ENCODE measurements at places on chromosomes 7 and 10. TPM values are rescaled to one million over a fixed set of nuclear protein-coding genes. Genes with fewer than 3 reads are reported as not detected.
A peak's percentile ranks its signal among the peaks of the same experiment; 100 is the strongest.

GRCh38 chr7:75611557-75612178, 119.5 kb downstream of the SPDYE5 start:
- no peak for DNase-seq
- 0 out of 2 replicates have a peak, but pooled peaks cover 2% of the 10 kb centered on the region for H3K4me1 ChIP-seq
- H3K27ac ChIP-seq = no peak overlapping the region
- no peaks in the 10 kb centered on the region for H3K36me3 ChIP-seq
- H3K4me3 ChIP-seq = no peak overlapping the region
- no peaks in the 10 kb centered on the region for H3K27me3 ChIP-seq

Gene ZNF804B
- not detected for total RNA-seq

GRCh38 chr10:96588060-96588554, 1.3 kb upstream of the TM9SF3 start:
- H3K36me3 ChIP-seq = peaks cover 9% of the 10 kb centered on the region
- H3K4me3 ChIP-seq = peak overlapping the region; percentile 88
- H3K27ac ChIP-seq = peak overlapping the region; percentile 100
- H3K4me1 ChIP-seq = peaks cover 27% of the 10 kb centered on the region
- no peak for DNase-seq

GRCh38 chr10:67784474-67784873, 53.5 kb downstream of the DNAJC12 start:
- H3K27me3 ChIP-seq = no peaks in the 10 kb centered on the region
- DNase-seq = no peak
- no peak overlapping the region for H3K27ac ChIP-seq
- H3K4me3 ChIP-seq = no peak overlapping the region
- H3K4me1 ChIP-seq = no peaks in the 10 kb centered on the region

Gene UCN3
- total RNA-seq = not detected

Gene COL13A1
- total RNA-seq = 1.0 TPM

- no peaks in the 10 kb centered on the region for H3K4me1 ChIP-seq
- DNase-seq = no peak
- H3K27ac ChIP-seq = no peak overlapping the region
- no peak overlapping the region for H3K4me3 ChIP-seq
- no peaks in the 10 kb centered on the region for H3K27me3 ChIP-seq
These were observed 31.5 kb upstream of the SMNDC1 start for GRCh38 chr10:110336111-110336721.

- H3K27ac ChIP-seq = no peak overlapping the region
- H3K4me1 ChIP-seq = no peaks in the 10 kb centered on the region
- H3K36me3 ChIP-seq = no peaks in the 10 kb centered on the region
- no peak overlapping the region for H3K4me3 ChIP-seq
- no peak for DNase-seq
- no peaks in the 10 kb centered on the region for H3K27me3 ChIP-seq
These were observed 163.1 kb upstream of the GDF10 start for GRCh38 chr10:47136866-47137265.

DNA sequence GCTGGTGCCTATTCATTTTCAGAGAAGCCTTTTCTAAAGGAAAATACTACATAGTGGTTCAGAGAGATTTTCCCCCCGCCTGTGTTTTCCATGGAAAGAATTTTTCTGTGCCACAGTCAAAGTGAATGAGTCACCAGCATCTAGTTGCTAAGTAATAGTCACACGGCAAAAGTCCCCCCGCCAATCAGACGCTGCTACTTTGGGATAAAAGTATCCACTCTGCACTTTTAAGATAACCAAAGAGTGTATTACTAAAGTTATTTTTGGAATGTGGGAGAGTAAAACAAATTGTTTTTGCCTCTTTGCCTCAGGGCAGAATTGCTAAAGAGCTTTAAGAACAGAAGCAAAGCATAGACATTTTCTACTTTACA, 23.5 kb downstream of the ABLIM1 start:
- H3K4me3 ChIP-seq = peak overlapping the region; percentile 15
- H3K36me3 ChIP-seq = no peaks in the 10 kb centered on the region
- H3K4me1 ChIP-seq = peaks cover 84% of the 10 kb centered on the region

DNA sequence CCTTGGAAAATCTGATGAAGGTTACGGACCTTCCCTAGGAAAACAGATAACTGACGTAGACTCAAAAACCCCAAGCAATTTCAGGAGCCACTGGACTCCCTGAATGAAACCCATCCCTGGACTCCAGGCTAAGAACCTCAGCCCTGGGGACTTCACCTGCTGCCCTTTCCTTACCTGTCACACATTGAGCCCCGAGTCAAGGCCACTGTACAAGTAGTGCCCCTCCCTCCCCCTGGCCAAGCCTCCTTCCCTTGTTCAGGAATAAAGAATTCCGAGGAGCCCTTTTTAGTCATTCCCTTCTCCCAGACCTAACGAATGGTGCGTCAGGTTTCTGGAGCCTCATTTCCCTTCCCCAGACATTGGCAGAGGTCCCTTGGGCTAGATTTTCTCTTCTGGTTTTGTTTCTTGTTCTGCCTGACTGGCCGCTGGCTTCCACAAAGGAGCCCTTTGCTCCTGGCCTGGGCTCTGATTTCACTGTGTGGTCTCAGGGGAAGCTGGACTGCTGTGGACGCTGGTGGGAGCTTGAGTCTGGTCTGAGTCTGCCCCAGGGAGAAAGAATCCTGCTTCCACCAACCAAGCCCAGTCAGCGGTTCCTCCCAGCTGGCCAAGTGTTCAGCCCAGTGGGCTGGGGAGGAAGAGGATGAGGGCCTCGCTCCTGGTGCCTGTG, 31.7 kb downstream of the ZNF775 start:
- peaks cover 12% of the 10 kb centered on the region for H3K4me1 ChIP-seq
- no peak overlapping the region for H3K4me3 ChIP-seq
- H3K36me3 ChIP-seq = no peaks in the 10 kb centered on the region
- DNase-seq = no peak
- H3K27me3 ChIP-seq = no peaks in the 10 kb centered on the region

Gene SBDS
- 82.8 TPM for total RNA-seq

Gene NPY
- not detected for total RNA-seq

Gene LRRTM3
- 0.10 TPM for total RNA-seq

Gene ABCB1
- 0.67 TPM for total RNA-seq

- no peaks in the 10 kb centered on the region for H3K4me1 ChIP-seq
- H3K27ac ChIP-seq = no peak overlapping the region
- no peaks in the 10 kb centered on the region for H3K36me3 ChIP-seq
- no peak for DNase-seq
- H3K4me3 ChIP-seq = no peak overlapping the region
These were observed 2.6 kb upstream of the ZNF853 start for GRCh38 chr7:6612819-6613218.

DNA sequence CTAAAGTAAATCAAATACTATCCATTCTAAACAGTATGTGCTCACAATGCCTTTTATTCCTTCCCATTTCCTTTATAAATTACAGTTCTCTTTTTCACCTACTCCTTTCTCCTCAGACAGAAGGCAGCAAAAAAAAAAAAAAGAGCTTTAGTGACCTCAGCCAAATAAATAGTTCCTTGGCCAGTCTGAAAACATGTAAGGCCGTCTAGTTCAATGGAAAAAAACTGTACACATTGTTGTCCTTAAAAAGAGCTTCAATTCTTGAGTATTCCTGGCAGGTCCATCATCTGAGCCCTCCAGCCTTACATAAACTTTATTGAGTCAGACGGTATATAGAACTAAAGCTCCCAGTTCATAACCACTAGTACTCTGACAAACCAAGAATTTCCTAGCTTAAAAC, 185.4 kb downstream of the CACNA2D1 start:
- H3K4me3 ChIP-seq = no peak overlapping the region
- no peak for DNase-seq
- no peaks in the 10 kb centered on the region for H3K36me3 ChIP-seq
- no peaks in the 10 kb centered on the region for H3K27me3 ChIP-seq
- H3K27ac ChIP-seq = no peak overlapping the region

DNA sequence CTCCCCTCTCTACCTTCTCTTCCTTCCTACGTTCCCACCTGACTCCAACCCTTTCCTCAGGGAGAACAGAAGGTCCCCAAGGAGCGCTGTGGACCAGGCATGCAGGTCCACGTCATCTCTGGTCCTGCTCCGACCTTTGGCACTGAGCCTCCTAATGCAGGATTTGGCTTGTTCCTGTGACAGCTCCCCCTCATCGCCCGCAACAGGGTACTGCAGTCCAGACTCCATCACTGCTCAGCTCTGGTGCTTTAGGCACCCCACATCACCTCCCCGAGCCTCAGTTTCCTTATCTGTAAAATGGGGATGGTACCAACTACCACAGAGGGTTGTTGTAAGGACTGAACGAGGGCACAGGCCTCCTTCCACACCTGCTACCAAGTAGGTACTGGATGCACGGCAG, 54.6 kb downstream of the FHIP2A start:
- H3K4me1 ChIP-seq = peaks cover 8% of the 10 kb centered on the region
- no peaks in the 10 kb centered on the region for H3K27me3 ChIP-seq
- H3K36me3 ChIP-seq = no peaks in the 10 kb centered on the region
- H3K27ac ChIP-seq = no peak overlapping the region
- H3K4me3 ChIP-seq = no peak overlapping the region
- DNase-seq = no peak

GRCh38 chr7:150909200-150909995, 57.1 kb downstream of the AOC1 start:
- H3K4me3 ChIP-seq = no peak overlapping the region
- H3K4me1 ChIP-seq = no peaks in the 10 kb centered on the region
- DNase-seq = no peak
- H3K27me3 ChIP-seq = 0 out of 2 replicates have a peak, but pooled peaks cover 5% of the 10 kb centered on the region
- no peaks in the 10 kb centered on the region for H3K36me3 ChIP-seq

- no peak for DNase-seq
- H3K4me1 ChIP-seq = no peaks in the 10 kb centered on the region
- H3K36me3 ChIP-seq = no peaks in the 10 kb centered on the region
These were observed 10.0 kb downstream of the CYP3A5 start for GRCh38 chr7:99669782-99670181.

- H3K4me3 ChIP-seq = no peak overlapping the region
- no peaks in the 10 kb centered on the region for H3K27me3 ChIP-seq
- DNase-seq = no peak
- peaks cover 3% of the 10 kb centered on the region for H3K36me3 ChIP-seq
These were observed 30.5 kb upstream of the ZRANB1 start for GRCh38 chr10:124911124-124912067.

DNA sequence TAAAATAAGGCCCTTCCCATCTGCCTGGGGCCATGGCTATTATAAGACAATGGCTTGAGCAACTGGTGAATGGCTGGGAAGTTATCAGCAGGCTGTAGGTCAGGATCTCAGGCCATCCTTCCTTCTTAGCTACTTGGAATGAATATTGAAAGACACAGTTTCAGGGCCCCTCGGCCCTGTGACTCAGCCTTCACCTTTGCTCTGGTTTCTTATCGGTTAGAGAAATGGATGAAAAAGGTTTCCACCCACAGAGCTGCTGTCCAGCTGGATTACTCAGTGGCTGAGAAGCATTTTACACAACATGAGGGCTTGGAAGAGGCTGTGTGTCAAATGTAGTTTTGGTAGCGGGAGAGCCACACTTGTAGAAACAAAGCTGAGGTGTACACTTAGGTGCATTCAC, 9.4 kb downstream of the ACSL5 start:
- DNase-seq = no peak
- H3K36me3 ChIP-seq = no peaks in the 10 kb centered on the region
- H3K4me3 ChIP-seq = no peak overlapping the region
- H3K4me1 ChIP-seq = no peaks in the 10 kb centered on the region
- H3K27me3 ChIP-seq = peaks cover 5% of the 10 kb centered on the region

GRCh38 chr10:52463826-52464225, 149.7 kb downstream of the DKK1 start:
- no peaks in the 10 kb centered on the region for H3K36me3 ChIP-seq
- peak overlapping the region; percentile 82 for H3K27ac ChIP-seq
- DNase-seq = no peak

DNA sequence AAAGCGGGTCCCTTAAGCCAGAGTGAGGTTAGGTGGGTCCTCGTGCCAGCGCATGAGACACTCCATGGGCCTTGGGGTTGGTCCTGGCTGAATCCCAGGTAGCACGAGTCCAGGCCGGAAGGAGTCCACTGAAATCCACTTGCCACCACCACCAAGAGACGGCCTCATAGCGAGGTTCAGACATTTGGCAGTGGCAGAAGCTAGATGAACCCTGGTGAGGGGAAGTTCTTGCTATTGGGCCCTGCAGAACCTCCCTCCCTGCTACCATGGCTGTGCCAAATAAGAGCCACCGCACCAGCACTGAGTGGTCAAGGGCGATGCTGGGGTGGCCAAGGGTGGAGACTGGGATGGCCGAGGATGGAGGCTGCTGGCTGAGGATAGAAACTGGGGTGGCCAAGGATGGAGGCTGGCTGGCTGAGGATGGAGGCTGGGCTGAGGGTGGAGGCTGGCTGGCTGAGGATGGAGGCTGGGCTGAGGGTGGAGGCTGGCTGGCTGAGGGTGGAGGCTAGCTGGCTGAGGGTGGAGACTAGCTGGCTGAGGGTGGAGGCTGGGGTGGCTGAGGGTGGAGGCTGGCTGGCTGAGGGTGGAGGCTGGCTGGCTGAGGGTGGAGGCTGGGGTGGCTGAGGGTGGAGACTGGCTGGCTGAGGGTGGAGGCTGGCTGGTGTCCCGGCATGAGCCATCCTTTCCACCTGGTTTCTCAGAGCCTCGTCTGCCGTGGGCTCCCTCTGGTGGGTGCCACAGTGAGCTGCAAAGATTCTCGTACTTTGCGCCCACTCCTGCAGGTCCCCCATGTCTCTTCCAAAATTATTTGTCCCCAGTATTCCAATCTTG, 88.2 kb downstream of the ELFN1 start:
- H3K27me3 ChIP-seq = 0 out of 2 replicates have a peak, but pooled peaks cover 5% of the 10 kb centered on the region
- DNase-seq = no peak

DNA sequence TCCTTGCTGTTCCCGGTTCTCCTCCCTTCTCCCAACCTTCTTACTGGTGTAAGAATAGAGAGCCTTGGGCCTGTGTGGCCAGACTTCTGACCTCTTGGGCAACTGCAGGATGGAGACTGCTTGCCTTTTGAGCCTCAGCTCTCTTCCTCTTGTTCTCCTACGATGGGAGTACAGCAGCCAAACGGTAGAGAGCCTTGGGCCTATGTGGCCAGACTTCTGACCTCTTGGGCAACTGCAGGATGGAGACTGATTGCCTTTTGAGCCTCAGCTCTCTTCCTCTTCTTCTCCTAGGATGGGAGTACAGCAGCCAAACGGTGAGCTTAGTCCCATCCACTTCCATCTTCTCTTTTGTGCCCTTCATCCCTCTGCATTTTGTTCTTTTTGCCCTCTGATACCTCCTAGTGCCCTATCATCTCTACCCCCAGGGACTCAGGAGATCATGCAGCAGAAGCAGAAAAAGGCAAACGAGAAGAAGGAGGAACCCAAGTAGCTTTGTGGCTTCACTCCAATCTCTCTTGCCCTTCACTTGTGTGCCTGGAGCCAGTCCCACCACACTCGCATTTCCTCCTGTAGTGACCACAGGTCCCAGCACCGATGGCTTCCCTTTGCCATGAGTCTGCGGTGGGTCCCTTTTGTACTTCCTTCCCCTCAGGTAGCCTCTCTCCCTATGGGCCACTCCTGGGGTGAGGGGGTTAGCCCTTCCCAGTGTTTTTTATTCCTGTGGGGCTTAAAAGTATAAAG, 15.3 kb downstream of the SLC25A13 start:
- H3K27me3 ChIP-seq = no peaks in the 10 kb centered on the region
- no peaks in the 10 kb centered on the region for H3K36me3 ChIP-seq
- DNase-seq = no peak
- no peak overlapping the region for H3K27ac ChIP-seq
- peaks cover 8% of the 10 kb centered on the region for H3K4me1 ChIP-seq

DNA sequence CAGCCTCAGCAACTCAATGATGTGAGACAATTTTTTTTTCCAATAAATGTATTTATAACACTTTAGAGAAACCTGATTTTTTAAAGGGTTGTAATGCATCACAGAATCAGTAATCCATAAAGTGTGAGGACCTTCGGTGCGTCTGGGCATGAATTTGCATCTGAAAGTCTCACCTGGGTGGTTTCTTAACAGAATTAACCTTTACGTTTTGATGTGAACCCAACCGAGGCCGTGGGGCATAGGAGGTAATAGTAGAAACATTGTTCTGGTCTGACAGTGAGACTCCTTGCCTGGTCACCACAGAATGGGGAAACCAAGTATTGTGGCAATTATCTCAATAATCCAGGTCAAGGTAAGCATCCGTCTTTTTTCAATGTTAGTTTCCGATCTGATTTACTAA, 114.6 kb downstream of the PRKCQ start:
- no peak overlapping the region for H3K27ac ChIP-seq
- no peaks in the 10 kb centered on the region for H3K36me3 ChIP-seq
- DNase-seq = no peak

All from Panc1 (cell line).